ENCODE measurements at places on chromosomes 11 and 22. TPM values are rescaled to one million over a fixed set of nuclear protein-coding genes. Genes with fewer than 3 reads are reported as not detected.

RAG2 gene
- total RNA-seq, result not detected

MRE11 gene
- total RNA-seq, result 10.7 TPM

ELFN2 gene
- not detected for total RNA-seq

MYBPC3 gene
- not detected for total RNA-seq

CCDC15 gene
- 1.7 TPM for total RNA-seq

OR5B21 gene
- total RNA-seq, result not detected

CYTH4 gene
- 0.06 TPM for total RNA-seq

MMP27 gene
- total RNA-seq, result not detected

SOX6 gene
- total RNA-seq, result 0.50 TPM

ALG12 gene
- total RNA-seq, result 18.9 TPM

C11orf16 gene
- total RNA-seq, result not detected

LINC01488 gene
- total RNA-seq, result not detected

VSIG2 gene
- total RNA-seq, result 0.13 TPM

KRTAP5-7 gene
- total RNA-seq, result not detected

JAML gene
- total RNA-seq, result not detected

OR10A2 gene
- total RNA-seq, result not detected

MMP8 gene
- not detected for total RNA-seq

TRIM44 gene
- 14.0 TPM for total RNA-seq

TRIM29 gene
- total RNA-seq, result not detected

RELA gene
- total RNA-seq, result 20.2 TPM

FGF4 gene
- total RNA-seq, result not detected

VEGFB gene
- 39.0 TPM for total RNA-seq

SEC14L2 gene
- total RNA-seq, result 11.6 TPM

Measured in aortic smooth muscle cell (primary cell).